NT2/D1 (cell line): ENCODE measurements at places on chromosomes 6 and 20.

- DNase-seq, result no peak
Observed at GRCh38 chr6:5667737-5668136, 339.0 kb downstream of the NRN1 start.

GRCh38 chr6:17202526-17202925 lies 78.6 kb upstream of the RBM24 start:
- no peak for DNase-seq

DNA sequence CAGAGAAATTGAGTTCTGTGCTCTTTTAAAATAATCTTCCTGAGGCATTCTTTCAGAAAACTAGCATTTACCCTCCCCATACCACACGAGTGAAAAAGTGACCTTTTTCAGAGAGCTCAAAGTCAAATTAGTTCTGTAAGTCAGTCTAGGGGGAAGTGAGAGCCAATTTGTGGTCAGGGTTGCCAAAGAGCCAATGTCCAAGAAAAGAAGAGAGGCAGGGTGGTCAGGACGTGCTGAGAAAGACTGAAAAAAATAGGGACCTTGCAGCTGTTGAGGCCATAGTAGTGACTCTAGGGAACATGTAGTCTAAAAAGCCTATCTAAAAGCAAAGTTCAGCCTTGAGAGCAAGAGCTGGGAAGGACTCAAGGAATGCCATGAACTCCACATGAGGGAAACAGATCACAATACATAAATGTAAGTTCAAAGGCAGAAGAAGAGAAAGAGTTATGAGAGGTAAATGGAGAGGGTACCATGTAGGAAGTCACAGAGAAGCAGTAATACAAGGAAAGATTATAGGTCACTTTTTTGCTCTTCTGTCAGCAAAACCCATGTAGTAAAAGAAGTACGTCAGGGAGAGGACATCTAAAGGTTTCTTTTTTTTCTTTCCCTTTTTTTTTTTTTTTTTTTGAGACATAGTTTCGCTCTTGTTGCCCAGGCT lies 565.1 kb upstream of the FLRT3 start:
- no peak for DNase-seq

- no peak for DNase-seq
Observed at GRCh38 chr6:53322188-53323029, 26.3 kb downstream of the ELOVL5 start.

GRCh38 chr6:8075704-8076103 lies 11.5 kb upstream of the BLOC1S5 start:
- no peak for DNase-seq

DNA sequence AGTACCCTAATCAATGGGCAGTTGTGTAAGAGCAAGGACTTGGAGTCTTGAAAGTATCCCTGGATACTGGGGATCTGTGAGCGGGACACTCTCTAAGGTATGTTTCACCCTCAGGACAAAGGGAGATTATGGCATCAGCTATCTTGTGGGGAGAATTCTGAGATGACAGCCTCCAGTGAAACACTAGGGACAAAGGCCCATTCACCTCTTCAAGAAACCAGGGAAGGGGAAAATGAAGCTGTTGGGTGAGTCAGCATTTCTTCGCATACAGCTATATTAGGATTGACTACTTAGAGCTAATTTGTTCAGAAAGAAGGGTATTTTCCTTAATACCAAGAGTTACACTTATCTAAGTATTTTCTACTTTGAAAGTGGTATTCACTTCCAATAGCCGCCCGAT lies 35.9 kb downstream of the OPN5 start:
- no peak for DNase-seq

DNA sequence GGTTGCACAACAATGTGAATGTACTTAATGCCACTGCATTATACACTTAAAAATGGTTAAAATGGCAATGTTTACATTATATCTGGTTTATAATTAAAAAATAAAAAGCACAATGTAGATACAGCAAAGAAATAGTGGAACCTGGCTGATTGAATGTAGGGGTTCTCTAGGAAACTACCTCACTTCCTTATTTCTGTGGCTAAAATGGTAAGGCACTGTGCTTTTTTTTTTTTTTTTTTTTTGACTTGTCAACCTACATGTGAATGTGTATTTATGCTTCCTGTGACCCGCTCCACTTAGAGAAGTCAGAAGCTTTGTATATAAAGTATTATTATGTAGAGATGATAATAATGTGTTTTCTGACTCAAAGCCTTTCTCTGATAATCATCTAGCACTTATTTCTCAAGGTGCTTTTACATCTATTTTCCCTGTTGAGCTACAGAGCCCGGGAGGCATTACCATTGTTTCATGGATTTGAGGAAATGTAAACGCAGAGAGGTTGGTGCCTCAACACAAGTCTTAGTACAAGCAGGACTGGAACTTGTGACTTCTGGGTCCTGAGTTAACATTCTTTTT lies 55.0 kb downstream of the SOX4 start:
- no peak for DNase-seq

GRCh38 chr6:12246900-12247299 lies 43.3 kb upstream of the EDN1 start:
- DNase-seq, result no peak

- DNase-seq, result no peak
Observed at GRCh38 chr20:6533761-6534479, 233.6 kb upstream of the BMP2 start.

DNA sequence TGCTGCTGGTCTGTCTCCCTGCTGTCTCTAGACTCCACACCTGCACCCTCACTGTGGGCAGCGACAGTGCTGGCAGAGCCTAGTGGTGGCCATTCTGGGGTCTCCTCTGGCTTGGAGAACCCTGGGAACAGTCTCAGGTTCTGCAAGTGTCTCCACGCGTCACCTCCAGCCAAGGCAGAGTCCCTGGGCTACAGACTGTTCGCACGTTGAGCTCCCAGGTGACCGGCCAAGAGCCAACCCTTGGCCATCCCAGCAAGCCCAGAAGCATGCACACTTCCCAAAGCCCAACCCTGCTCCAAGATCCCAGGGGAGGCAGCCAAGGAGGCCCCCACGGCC lies 4.8 kb downstream of the EEF1A2 start:
- DNase-seq, result no peak

GRCh38 chr6:147081076-147081609 lies 123.1 kb upstream of the STXBP5 start:
- no peak for DNase-seq

DNA sequence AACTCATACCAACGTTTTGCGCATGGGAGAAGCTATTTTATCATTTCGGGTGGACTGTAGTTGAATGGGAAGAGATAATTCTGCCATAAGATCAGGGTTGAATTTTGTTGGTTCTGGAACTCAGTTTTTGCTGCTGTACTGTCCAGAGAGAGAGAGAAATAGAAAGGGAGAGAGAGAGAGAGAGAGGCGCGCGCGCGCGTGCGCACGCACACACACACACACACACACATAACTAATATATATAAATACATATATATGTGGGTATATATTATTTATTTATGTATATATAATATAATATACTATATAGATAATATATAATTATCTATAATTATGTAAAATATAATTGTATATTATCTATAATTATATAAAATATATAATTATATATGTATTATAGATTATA lies 21.9 kb downstream of the ATRN start:
- no peak for DNase-seq

DNA sequence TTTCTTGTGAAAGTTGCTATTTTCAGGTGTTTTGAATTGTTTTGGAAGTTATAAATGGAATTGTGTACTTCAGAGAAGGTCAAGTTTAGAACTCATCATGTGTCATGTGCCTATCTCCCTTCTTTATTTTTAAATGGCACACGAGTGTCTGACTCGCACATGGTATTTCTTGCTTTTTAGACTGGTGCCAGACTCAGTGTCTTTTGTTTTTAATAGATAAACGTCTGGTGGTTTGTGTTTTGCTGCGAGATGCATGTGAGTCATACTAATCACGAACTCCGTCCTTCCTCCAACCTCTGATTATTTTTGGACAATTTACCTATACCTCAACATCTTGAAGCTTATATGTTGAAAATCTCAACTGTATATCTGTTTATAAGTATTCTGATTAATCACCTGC lies 292.1 kb downstream of the CDKAL1 start:
- no peak for DNase-seq

DNA sequence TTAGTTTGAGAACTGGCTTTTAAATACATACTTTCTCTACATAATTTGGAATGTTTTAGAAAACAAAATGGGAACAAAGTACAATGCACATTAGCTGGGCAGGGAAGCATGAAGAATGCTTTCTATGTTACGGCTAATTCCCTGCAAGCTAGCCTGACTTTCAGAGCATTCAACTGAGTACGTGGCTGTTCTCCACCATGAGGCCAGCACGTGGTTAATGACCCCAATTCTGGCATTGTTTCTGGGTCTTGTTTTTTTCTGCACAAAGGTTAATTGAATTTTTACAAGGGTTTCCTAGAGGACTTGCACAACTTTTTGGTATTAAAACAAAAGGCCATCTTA lies 208.6 kb upstream of the AGPAT4 start:
- no peak for DNase-seq

DNA sequence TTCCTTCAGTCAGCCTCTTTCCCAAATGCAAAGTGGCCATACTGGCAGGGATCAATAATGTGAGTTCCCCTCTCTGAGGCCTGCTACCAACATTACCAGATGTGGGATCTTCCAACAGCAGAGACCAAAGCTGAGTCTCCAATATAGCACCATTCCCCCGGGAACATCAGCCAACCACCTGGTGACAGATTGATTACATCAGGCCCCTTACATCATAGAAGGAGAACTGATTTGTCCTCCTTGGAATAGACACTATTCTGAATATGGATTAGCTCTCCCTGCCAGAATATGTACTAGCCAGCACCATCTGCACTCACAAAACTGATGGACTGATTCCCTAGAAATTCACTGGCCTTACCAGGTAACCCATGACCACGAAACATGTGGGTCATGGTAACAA lies 61.9 kb upstream of the CARMIL1 start:
- no peak for DNase-seq

- no peak for DNase-seq
Observed at GRCh38 chr20:40628877-40629276, 60.2 kb downstream of the MAFB start.

GRCh38 chr6:78947962-78948361 lies 80.6 kb downstream of the IRAK1BP1 start:
- no peak for DNase-seq

DNA sequence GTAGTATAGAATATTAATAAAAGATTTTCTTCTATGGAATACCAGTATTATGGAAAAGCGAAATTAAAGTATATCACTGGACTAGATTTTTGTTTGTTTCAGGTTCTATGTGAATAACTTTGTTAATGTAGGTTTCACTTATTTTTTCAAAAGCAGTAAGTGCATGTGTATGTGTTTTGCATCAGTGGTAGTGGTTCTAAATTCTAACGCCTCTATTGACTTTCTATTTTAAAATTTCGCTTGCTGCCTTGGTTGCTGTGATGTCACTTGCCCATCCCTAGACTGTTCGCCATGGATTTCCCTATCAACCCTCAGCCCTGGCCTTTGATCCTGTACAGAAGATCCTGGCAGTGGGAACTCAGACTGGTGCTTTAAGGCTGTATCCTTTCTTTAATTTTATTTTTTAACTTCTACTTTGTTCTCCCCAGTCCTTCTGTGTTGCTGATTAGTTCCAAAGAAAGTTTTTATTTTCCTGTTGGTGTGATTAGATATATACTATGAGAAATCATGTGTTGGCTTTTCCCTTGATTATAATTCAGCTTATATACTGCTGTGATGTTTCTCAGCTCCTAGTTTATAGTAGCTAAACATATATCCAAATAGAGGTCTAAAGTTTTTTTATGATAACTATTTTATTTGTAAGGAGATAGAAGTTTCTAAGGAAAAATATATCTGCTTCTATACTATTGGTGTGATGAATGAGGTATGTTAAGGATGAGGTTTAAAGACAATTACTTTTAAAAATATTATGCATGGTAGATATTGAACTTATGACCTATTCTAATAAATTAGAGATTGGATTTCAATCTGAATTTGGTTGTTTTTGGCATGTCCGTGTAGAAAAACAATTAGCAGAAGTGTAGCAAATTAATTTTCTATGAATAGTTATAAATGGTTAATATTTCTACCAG lies 1.7 kb downstream of the STXBP5 start:
- DNase-seq, result no peak

- no peak for DNase-seq
Observed at GRCh38 chr6:88454658-88455057, 288.5 kb upstream of the CNR1 start.

DNA sequence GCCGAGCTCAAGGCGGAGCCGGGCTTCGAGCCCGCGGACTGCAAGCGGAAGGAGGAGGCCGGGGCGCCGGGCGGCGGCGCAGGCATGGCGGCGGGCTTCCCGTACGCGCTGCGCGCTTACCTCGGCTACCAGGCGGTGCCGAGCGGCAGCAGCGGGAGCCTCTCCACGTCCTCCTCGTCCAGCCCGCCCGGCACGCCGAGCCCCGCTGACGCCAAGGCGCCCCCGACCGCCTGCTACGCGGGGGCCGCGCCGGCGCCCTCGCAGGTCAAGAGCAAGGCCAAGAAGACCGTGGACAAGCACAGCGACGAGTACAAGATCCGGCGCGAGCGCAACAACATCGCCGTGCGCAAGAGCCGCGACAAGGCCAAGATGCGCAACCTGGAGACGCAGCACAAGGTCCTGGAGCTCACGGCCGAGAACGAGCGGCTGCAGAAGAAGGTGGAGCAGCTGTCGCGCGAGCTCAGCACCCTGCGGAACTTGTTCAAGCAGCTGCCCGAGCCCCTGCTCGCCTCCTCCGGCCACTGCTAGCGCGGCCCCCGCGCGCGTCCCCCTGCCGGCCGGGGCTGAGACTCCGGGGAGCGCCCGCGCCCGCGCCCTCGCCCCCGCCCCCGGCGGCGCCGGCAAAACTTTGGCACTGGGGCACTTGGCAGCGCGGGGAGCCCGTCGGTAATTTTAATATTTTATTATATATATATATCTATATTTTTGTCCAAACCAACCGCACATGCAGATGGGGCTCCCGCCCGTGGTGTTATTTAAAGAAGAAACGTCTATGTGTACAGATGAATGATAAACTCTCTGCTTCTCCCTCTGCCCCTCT lies 1.1 kb downstream of the CEBPB start:
- DNase-seq, result no peak

GRCh38 chr6:42322676-42323075 lies 105.0 kb upstream of the MRPS10 start:
- DNase-seq, result no peak

- DNase-seq, result no peak
Observed at GRCh38 chr20:43940518-43941225, 26.0 kb downstream of the TOX2 start.

GRCh38 chr6:79307321-79308036 lies 73.0 kb upstream of the HMGN3 start:
- DNase-seq, result no peak

- DNase-seq, result no peak
Observed at GRCh38 chr20:31839782-31840487, 5.5 kb downstream of the FOXS1 start.

DNA sequence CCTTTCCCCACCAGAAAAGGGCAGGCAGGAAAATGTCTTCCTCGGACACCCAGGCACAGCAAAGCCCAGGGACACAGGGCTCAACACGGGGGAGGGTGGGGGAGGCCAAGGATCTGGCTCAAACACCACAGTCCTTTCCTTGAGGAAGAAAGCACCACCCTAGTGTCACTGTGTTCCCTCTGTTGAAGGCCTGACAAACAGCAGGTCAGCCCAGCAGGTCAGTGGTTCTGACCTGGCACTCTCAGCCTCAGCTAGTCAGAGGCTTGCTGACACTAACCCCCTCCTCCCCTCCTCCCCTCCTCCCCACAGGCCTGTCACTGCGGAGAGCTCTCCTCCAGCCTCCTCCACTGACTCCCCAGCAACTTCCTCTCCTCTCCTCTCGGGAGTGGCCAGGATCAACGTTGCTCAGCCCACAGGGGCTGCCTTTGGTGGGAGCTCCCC lies 239.6 kb downstream of the LRFN2 start:
- DNase-seq, result no peak
